ENCODE measurements at places on chromosomes 7 and 10. TPM values are rescaled to one million over a fixed set of nuclear protein-coding genes. Genes with fewer than 3 reads are reported as not detected.
A peak's percentile ranks its signal among the peaks of the same experiment; 100 is the strongest.

The NANOS1 gene
- total RNA-seq, result 5.9 TPM

The SPDYE1 gene
- not detected for total RNA-seq

The AS3MT gene
- total RNA-seq, result 6.4 TPM

The NME8 gene
- total RNA-seq, result not detected

The INHBA gene
- total RNA-seq, result 0.72 TPM

The TFR2 gene
- 9.7 TPM for total RNA-seq

The ZNF425 gene
- total RNA-seq, result 2.6 TPM

GRCh38 chr10:98431016-98431415 lies 15.7 kb downstream of the HPS1 start:
- H3K4me3 ChIP-seq, result no peak overlapping the region
- peaks cover 1% of the 10 kb centered on the region for H3K36me3 ChIP-seq
- H3K27ac ChIP-seq, result no peak overlapping the region

- no peaks in the 10 kb centered on the region for H3K4me1 ChIP-seq
- H3K36me3 ChIP-seq, result no peaks in the 10 kb centered on the region
- no peaks in the 10 kb centered on the region for H3K27me3 ChIP-seq
- H3K27ac ChIP-seq, result no peak overlapping the region
- no peak for DNase-seq
- H3K4me3 ChIP-seq, result no peak overlapping the region
Observed at GRCh38 chr7:158726277-158726807, 21.7 kb upstream of the NCAPG2 start.

DNA sequence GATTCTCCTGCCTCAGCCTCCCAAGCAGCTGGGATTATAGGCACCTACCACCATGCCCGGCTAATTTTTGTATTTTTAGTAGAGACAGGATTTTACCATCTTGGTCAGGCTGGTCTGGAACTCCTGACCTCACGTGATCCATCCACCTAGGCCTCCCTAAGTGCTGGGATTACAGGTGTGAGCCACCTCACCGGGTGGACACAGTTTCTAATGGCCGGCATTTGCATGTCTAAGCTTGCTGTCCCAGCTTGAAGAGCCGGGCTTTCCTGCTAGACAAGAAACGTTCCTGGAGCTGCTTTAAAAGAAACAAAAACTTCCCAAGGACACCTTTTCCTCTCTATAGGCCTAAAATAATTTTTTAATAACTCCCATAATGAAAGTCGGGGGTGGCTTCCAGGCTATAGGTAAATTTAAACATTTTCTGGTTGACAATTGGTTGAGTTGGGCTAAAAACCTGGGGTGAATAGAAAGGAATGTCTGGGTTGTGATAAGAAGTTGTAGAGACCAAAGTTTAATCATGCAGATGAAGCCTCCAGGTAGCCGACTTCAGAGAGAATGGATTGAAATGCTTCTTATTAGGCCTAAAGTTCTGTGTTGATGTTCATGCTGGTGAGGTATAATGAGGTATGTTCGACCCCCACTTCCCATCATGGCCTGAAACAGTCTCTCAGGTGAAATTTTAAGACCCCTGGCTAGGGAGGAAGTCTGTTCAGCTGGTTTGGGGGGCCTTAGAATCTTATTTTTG lies 8.8 kb downstream of the ACADSB start:
- H3K4me3 ChIP-seq, result no peak overlapping the region
- no peaks in the 10 kb centered on the region for H3K27me3 ChIP-seq
- H3K4me1 ChIP-seq, result no peaks in the 10 kb centered on the region
- no peak for DNase-seq
- no peak overlapping the region for H3K27ac ChIP-seq

DNA sequence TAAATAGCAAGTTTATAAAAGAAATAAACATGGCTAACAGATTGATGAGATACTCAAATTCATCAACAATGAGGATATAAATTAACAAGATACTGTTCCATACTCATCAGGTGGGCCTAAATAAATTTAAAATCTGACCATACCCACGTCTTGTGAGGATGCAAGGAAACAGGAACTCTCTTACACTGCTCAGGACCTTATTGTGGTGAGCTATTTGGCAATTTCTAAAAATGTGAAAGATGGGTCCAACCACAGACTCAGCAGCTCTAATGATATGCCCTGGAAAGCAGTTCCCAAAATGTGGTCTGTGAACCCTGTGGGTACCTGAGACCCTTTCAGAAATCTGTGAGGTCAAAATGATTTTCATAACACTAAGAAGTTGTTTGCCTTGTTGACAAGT lies 21.5 kb downstream of the RPP38 start:
- no peak overlapping the region for H3K27ac ChIP-seq
- no peaks in the 10 kb centered on the region for H3K27me3 ChIP-seq
- H3K36me3 ChIP-seq, result no peaks in the 10 kb centered on the region
- no peak overlapping the region for H3K4me3 ChIP-seq
- DNase-seq, result no peak

- H3K36me3 ChIP-seq, result no peaks in the 10 kb centered on the region
- no peak overlapping the region for H3K4me3 ChIP-seq
- no peaks in the 10 kb centered on the region for H3K4me1 ChIP-seq
- DNase-seq, result peak; percentile 30
Observed at GRCh38 chr7:102472126-102473041, 6.3 kb downstream of the POLR2J start.

GRCh38 chr10:97047788-97048187 lies 138.0 kb downstream of the SLIT1 start:
- no peak overlapping the region for H3K27ac ChIP-seq
- no peaks in the 10 kb centered on the region for H3K27me3 ChIP-seq
- H3K4me3 ChIP-seq, result no peak overlapping the region
- DNase-seq, result no peak
- H3K36me3 ChIP-seq, result no peaks in the 10 kb centered on the region

DNA sequence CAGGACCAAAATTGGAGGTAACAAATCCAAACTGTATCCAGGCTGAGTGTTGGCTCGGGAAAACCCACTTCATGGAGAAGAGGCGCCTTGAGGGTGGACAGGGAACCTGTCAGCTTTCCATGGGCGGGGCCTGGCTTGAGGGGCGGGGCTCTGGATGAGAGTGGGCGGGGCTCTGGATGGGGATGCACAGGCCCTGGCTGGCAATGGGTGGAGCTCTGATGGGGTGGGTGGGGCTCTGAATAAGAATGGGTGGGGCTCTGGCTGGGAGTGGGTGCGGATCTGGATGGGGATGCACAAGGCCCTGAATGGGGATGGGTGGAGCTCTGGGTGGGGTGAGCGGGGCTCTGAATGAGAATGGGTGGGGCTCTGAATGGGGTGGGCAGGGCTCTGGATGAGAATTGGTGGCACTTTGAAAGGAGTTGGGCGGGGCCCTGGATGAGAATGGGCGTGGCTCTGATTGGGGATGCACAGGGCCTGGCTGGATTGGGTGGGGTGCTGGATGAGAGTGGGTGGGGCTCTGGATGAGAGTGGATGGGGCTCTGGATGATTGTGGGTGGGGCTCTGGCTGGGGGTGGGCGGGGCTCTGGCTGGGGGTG lies 96.6 kb upstream of the NPTX2 start:
- no peaks in the 10 kb centered on the region for H3K27me3 ChIP-seq
- DNase-seq, result no peak
- no peaks in the 10 kb centered on the region for H3K36me3 ChIP-seq
- H3K4me3 ChIP-seq, result no peak overlapping the region
- H3K27ac ChIP-seq, result no peak overlapping the region

DNA sequence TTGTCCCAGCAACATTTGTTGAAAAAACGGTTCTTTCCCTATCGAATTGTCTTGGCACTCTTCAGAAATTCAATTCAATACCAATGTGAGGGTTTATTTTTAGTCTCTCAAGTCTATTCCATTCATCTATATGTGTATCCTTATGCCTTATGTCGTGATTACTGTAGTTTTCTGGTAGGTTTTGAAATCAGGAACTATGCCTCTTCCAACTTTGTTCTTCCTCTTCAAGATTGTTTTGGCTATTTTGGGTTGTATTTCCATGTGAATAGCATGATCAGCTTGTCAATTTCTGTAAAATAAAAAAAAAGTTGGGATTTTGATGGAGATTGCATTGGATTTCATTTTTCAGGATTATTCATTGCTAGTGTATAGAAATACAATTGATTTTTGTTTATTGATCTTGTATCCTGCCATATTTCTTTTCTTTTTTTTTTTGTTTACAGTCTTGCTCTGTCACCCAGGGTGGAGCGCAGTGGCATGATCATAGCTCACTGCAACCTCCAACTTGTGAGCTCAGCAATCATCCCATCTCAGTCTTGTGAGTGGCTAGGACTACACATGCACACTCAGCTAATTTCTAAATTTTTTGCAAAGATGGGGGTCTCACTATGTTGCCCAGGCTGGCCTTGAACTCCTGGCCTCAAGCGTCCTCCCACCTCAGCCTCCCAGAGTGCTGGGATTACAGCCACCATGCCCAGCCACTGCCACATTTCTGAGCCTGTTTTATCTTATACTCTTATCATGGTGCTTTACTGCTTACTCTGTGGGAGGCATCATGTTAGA lies 46.2 kb upstream of the MKLN1 start:
- no peaks in the 10 kb centered on the region for H3K36me3 ChIP-seq
- H3K27me3 ChIP-seq, result no peaks in the 10 kb centered on the region
- no peak overlapping the region for H3K4me3 ChIP-seq
- H3K27ac ChIP-seq, result no peak overlapping the region
- no peak for DNase-seq

DNA sequence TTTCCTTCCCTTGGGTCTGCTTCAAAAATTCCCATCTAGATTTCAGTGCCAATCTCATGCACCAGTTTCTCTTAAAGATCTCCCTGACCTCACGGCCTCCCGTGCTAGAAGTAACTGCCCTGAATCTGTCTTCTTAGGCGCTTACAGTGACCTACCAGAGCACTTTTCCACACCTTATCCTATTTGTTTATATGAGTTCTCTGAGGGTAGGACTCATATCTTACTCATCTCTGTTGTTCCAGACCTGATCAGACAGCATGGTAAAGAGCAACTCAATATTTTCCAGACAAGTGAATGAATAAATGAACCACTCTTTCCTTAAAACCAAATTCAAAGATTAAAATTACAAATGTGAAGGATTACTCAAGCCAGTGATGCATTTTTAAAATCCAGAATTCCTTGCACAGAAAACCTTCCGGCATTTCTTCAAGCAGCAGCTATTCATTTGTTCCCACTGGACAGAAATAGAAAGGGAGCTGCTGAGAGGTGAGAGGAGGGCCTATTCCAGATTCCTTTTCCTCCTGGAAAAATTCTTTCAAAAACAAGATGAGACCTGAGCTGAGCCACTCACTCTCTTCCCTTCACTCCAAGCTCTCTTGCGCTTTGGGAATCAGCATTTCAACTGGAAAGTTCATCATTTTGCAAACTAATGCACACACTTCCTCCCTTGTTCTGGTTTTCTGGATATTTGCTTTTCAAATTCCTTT lies 94.6 kb downstream of the ELMO1 start:
- no peak for DNase-seq
- no peaks in the 10 kb centered on the region for H3K4me1 ChIP-seq
- no peaks in the 10 kb centered on the region for H3K36me3 ChIP-seq
- no peak overlapping the region for H3K4me3 ChIP-seq
- H3K27me3 ChIP-seq, result no peaks in the 10 kb centered on the region

DNA sequence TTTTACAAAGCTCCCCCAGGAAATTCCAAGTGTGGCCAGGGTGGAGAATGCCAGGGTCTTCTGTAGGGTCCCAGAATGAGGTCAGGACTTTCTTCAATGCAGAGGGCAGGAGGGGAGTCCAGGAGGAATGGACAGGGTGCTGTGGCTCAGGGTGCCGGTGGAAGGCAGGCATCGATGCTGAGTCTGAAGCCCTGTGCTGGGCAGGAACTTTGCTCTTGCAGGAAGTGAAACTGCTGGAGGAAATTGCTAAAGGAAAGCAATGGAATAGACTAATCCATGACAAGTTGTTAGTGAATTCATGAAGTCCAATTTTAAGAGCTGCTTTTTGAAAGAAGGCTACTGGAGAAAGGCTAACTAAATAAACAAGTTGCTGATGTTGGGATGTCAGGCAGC lies 14.8 kb downstream of the PTPRE start:
- DNase-seq, result no peak
- no peaks in the 10 kb centered on the region for H3K36me3 ChIP-seq
- H3K27me3 ChIP-seq, result no peaks in the 10 kb centered on the region
- no peak overlapping the region for H3K27ac ChIP-seq
- peaks cover 8% of the 10 kb centered on the region for H3K4me1 ChIP-seq

- H3K27ac ChIP-seq, result no peak overlapping the region
- no peaks in the 10 kb centered on the region for H3K4me1 ChIP-seq
- no peaks in the 10 kb centered on the region for H3K27me3 ChIP-seq
- DNase-seq, result no peak
Observed at GRCh38 chr10:116631871-116632295, 11.1 kb downstream of the PNLIPRP2 start.

GRCh38 chr10:104099941-104100340 lies 14.3 kb upstream of the COL17A1 start:
- no peak for DNase-seq
- H3K4me3 ChIP-seq, result no peak overlapping the region
- no peaks in the 10 kb centered on the region for H3K36me3 ChIP-seq
- H3K27ac ChIP-seq, result no peak overlapping the region

GRCh38 chr7:86914551-86914950 lies 144.9 kb downstream of the ELAPOR2 start:
- H3K27me3 ChIP-seq, result no peaks in the 10 kb centered on the region
- peak; percentile 8 for DNase-seq
- H3K36me3 ChIP-seq, result no peaks in the 10 kb centered on the region
- no peaks in the 10 kb centered on the region for H3K4me1 ChIP-seq
- H3K27ac ChIP-seq, result no peak overlapping the region
- H3K4me3 ChIP-seq, result no peak overlapping the region

DNA sequence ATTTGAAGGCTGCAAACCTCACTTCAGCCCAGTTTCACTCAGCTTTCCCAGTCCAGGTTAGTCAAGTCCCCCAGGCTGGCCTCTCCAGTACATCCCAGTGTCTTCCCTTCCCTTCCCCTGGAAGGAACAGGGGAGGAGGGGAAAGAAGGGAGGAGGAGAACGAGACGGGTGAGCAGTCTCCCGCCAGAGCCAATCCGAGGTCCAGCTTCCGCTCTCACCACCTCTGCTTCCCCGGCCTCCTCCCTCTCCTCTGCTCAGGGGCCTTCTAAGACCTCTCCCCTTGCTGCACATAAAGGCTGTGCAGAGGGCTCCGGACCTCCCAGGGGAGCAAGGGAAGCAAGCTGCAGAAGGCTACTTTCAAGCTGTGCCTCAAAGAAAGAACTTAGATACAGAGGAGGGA lies 4.1 kb downstream of the ATG9B start:
- no peaks in the 10 kb centered on the region for H3K36me3 ChIP-seq
- no peak overlapping the region for H3K27ac ChIP-seq
- no peaks in the 10 kb centered on the region for H3K27me3 ChIP-seq
- no peak overlapping the region for H3K4me3 ChIP-seq

DNA sequence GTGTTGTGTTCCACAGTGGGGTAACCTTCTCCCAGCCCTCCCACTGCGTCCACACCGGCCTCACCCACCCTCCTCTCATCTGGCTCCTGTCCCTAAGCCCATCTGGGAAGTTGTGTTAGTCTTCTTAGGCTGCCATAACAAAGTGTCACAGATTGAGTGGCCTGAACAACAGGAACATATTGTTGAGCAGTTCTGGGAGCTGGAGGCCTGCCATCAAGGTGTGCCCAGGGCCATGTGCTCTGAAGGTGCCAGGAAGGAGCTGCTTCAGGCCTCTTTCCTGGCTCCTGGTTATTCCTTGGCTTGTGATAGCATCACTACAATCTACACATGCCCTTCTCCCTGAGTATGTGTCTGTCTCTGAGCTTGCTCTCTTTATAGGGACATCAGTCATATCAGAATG lies 327.6 kb upstream of the COBL start:
- no peaks in the 10 kb centered on the region for H3K36me3 ChIP-seq
- no peak overlapping the region for H3K27ac ChIP-seq
- peaks cover 38% of the 10 kb centered on the region for H3K4me1 ChIP-seq
- H3K27me3 ChIP-seq, result no peaks in the 10 kb centered on the region
- no peak overlapping the region for H3K4me3 ChIP-seq
- DNase-seq, result no peak

GRCh38 chr10:119364645-119365600 lies 157.6 kb downstream of the GRK5 start:
- H3K4me3 ChIP-seq, result no peak overlapping the region
- H3K27me3 ChIP-seq, result no peaks in the 10 kb centered on the region
- H3K4me1 ChIP-seq, result peaks cover 6% of the 10 kb centered on the region

- no peaks in the 10 kb centered on the region for H3K27me3 ChIP-seq
- peak; percentile 43 for DNase-seq
- peak overlapping the region; percentile 84 for H3K4me3 ChIP-seq
Observed at GRCh38 chr7:103343758-103344452, 662 bp downstream of the DNAJC2 start.

All from Caco-2 (cell line).